NCI-H1105 (cell line): ENCODE measurements at places on chromosomes 11 and 22.

- DNase-seq: no peak
These were observed 179.6 kb downstream of the BRD1 start for GRCh38 chr22:49648053-49648452.

DNA sequence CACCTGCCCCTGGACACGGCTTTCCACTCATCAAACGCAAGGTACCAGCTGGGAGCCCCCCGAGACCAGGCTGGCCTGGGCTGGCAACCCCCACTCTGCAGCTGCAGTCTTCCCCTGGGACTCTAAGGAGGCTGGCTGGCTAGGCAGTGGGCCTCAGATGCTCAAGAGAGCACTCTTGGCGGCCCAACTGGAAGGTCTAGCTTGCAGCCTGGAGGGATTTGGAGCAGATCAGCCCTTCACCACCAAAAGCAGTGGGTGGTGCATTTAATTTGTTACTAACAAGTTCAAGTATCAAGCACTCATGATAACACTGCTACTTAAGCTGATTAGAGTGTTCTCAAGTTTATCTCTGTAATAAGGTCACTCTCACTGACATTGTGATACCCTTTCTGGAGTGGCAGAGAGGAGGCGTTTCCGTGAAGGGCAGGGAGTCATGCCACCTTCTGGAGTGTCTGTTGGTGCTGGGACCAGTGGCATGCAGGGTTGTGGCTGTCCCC is 21.5 kb downstream of the C22orf23 start:
- no peak for DNase-seq

DNA sequence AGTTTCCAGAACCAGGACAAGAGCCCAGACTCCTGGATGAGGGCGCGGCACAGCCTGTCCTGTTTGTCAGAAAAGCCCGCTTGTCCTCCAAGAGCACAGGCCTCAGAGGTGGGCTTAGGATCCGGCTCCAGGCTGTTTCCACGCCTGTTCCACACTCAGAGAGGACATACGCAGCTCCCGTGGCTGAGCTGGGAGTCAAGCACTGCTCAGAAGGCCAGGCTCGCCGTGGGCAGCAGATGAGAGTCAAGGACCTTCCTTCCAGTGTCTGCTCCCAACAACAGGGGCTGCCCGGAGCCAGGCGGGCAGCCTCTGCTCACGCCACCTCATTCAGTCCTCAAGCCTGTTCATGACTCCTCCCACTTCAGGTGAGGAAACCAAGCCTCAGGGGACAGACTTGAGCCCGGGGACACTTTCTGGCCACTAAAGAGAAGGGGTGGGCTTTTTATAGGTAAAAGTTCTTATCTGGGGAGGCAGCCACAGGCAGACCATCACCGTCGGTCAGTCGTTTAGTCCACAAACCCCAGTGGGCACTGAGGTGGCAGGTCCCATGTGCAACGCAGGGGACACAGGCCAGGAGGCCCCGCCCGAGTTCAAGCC is 3.8 kb downstream of the CYB5R3 start:
- DNase-seq: no peak

DNA sequence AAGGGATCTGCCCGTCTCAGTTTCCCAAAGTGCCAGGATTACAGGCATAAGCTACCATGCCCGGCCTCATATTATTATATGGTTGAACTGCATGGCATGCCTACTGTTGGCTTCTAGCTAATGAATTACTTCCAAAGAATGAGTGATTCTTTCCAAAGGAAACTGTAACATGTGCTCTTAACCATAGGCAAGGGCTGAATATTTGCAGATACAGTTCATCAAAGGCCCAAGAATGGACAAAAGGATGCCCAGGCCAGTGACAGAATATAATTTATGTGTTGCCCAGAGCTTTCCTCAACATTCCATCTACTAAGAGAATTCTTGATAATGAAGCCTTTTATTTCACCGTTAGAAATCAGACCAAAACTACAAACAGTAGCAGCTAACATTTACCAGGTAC is 27.0 kb upstream of the CCDC89 start:
- no peak for DNase-seq

- DNase-seq: no peak
These were observed 89.5 kb downstream of the GGTLC2 start for GRCh38 chr22:22733881-22734373.

GRCh38 chr11:69707176-69707575 is 3.4 kb upstream of the FGF19 start:
- peak; percentile 30 for DNase-seq

- no peak for DNase-seq
These were observed 50.3 kb upstream of the THY1 start for GRCh38 chr11:119473226-119473625.

DNA sequence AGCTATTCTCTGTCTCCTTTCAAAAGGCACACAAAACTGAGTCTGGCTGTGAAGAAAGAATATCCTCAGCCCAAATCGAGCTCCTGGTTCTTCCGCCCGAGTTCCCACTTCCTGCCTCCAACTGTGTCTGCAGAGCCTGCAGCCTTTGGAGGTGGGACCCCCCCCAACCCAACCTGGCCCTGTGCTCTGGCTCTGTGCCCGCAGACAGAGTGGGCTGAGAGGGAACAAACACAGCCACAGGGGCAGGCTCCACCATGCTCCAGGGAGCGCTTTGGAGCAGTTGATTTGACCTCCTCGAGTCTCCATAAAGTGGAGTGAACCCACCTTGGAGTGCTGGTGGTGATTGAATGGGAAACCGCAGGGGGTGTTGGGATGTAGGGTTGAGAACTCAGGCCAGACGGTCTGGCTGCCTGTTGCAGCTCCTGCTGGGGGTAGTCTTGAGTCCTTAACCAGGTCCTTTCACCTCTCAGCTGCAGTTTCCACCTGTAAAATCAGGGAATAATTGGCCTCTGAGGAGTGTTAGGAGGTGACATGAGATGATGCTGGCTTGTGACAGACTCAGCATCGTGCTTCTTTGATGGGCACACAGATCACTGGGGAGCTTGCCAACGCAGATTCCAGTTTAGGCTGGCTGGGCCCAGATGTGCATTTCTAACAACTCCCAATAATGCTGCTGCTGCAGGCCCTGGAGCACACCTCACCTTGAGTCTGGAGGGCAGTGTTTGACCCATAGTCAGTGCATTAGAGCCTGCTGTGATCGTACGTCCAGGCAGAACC is 11.4 kb downstream of the DAGLA start:
- peak; percentile 78 for DNase-seq

- DNase-seq: peak; percentile 14
These were observed 758 bp downstream of the GALNT18 start for GRCh38 chr11:11620921-11621572.

DNA sequence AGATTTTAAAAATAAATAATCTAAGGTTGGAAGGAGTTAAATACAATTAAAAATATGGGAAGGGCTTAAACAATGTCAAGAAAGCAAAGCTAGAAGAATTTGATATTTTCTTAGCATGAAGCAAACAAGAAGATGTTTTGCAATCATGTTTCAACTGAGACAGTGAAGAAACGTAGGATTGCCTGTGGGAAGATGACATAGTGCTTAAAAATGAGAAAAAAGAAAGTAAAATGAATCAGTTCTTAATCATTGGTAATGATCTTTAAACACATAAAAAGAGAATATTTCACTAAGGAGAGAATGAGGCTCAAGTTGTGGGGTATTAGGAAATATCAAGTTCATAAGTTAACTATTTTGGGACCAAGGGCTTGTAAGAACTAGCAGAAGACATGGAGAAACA is 855.0 kb downstream of the METTL15 start:
- DNase-seq: no peak

- peak; percentile 83 for DNase-seq
These were observed 5.8 kb downstream of the THRSP start for GRCh38 chr11:78069465-78069864.

- DNase-seq: no peak
These were observed 67.6 kb upstream of the AMPD3 start for GRCh38 chr11:10387206-10388083.

DNA sequence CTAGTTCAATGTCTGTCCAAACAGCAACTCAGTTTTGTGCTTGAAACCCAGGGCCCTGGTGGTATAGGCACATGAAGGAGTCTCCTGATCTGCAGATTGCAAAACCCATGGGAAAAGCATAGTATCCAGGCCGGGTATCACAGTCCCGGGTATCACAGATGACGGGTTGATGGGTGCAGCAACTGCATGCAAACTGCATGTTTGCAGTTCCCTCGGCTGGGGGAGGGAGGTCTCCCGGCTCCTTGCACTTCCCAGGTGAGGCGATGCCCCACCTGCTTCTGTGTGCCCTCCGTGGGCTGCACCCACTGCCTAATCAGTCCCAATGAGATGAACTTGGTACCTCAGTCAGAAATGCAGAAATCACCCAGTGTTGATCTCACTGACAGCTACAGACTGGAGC is 53.9 kb downstream of the KCNQ1 start:
- no peak for DNase-seq

- no peak for DNase-seq
These were observed 204.3 kb downstream of the TENM4 start for GRCh38 chr11:79236541-79236971.

DNA sequence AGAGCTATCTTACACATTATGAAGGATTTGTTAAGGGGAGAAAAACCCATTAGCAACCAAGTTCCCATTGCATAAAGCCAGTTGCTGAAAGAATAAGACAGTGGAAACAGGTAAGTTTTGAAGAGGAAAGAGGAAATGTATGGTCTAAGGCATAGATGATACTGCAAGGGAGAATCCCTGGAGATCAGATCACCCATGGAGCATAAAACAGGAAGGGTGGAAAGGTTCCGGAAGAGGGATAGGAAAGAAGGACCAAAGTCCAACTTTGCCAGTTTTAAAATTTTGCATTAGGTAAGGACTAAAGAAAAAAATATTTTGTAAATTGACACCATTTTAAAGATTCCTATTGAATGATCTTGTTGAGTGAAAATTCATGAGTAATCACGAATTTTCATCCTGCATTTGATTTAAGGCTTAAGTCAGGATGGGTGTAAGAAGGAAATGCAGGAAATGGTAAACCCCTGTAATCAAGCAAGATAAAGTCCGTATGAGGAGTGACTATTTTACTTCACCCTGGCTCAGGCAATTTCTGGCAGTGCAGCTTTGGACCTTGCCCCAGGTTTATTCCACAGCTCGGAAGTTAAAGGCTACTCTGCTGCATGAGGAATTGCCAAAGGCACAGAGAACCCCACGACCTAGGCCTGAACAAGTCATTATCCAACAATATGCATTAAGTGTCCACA is 70.9 kb downstream of the CCDC34 start:
- no peak for DNase-seq

DNA sequence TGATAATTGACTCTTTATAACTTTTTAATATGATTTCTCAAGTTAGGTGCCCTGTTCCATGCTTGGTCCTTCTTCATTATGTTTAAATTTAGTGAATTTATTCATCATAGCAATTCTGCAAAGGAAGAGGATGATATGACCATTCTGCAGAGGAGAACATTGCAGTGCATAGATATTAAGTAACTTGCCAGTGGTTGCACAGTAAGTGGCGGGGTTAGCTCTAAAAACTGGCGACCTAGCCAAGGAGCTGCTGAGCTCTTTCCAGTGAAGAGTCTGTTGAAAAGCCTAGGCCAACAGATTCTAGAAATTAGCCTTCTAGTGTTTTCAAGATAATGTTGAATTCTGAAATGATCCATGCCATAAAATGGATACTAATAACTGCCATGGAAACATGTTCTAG is 4.6 kb downstream of the EWSR1 start:
- DNase-seq: no peak

GRCh38 chr11:128246810-128247594 is 340.4 kb downstream of the ETS1 start:
- no peak for DNase-seq

DNA sequence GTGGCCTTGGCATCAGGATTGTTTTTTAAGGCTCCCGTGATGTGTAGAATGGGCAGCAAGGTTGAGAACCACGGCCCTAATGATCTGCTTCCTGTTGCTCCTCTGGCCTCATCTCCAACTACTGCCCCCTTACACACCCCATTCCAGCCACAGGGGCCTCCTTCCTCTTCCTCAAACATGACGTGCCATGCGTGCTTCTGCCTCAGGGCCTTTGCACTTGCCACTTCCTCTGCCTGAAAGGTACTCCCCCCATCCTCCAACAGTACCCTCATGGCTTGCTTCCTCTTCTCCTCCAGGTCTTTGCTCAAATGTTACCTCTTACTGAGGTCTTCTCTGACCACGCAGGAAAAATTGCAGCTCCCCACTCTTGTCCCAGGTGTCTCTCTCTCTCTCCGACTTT is 93.9 kb upstream of the CSNK2A3 start:
- no peak for DNase-seq

GRCh38 chr11:61024938-61025820 is 53.7 kb downstream of the CD6 start:
- DNase-seq: no peak

GRCh38 chr22:18110194-18110953 is at the start of gene TUBA8:
Gene TUBA8, plus strand, starts transcription at chr22:18110809. Its CDS starts 57 bp downstream, at chr22:18110866.
- peak; percentile 63 for DNase-seq

- DNase-seq: no peak
These were observed 346.6 kb downstream of the AASDHPPT start for GRCh38 chr11:106424111-106424510.

DNA sequence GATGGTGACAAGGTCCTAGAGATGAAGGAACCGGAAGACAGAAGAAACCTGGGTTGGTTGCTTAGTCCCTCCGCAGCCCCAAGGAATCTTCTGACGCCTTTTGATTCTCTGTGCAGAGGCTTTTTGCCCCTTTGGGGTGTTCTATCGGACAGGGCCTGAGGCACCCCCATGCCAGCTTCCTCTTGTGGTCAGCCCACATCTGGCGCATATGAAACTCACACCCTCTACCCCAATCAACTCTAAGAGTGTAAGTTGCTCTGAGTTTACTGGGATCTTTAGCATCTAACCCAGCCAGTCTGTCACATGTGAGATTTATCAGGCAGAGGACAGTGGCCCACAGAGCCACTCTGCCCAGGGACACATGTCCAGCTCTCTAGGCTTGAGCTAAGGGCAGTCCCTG is 17.4 kb downstream of the RASD2 start:
- no peak for DNase-seq

DNA sequence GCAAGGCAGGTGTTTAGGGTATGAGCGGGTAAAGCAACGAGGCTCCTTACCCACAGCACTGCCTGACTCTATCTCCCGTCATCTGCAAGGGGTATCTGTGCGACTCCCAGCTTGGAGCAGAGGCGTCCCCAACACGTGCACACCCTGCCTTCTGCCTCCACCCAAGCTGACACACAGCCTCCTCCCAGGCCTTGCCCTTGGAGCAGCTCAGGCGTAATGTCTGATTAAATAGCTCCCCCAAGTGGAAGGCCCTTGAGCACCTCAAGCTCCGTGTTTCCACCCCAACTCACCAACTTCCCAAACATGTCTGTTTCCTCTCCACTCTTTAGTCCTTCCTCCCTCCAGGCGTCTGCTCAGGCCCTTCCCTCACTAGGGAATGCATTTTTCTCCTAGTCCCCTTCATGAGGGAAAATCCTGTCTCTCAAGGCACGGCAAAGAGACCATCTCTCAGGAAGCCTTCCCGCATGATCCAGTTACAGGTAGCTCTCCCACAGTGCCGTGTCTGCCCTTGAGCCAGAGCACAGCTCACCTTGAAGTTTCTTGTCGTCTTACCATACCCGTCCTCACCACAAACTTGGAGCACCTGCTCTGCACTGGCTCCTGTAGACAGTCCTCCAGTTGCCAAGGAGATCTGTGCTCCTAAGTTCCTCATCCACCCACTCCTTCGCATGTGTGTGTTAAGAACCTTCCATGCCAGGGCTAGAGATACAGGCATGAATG is 15.8 kb downstream of the CYB5R2 start:
- peak; percentile 23 for DNase-seq
